ENCODE measurements at places on chromosomes 7 and 10.
A peak's percentile ranks its signal among the peaks of the same experiment; 100 is the strongest.

GRCh38 chr7:121547544-121548092, 151.5 kb upstream of the FAM3C start:
- peak; percentile 11 for DNase-seq

DNA sequence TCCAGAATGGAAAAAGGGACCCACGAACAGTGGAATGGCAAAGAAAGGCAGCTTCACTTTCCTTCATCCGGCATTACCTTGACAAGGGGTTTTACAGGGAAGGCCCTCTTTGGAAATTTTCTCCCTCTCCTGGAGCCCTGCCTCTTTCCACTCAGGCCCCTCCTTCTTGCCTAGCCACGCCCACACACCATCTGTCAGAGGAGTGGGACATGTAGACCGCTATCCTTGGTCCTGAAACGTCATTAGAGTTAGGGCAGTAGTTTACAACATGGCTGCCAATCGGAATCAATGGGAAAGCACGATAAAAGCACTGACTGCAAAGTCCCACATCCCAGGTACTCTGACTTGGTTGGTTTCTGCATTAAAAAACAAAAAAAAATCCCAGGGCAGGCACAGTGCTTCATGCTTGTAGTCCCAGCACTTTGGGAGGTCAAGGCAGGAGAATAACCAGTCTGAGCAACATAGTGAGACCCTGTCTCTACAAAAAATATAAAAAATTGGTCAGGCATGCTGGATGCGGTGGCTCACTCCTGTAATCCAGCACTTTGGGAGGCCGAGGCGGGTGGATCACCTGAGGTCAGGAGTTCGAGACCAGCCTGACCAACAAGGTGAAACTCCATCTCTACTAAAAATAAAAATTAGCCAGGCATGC, 96.4 kb downstream of the MARCHF5 start:
- DNase-seq, result no peak

DNA sequence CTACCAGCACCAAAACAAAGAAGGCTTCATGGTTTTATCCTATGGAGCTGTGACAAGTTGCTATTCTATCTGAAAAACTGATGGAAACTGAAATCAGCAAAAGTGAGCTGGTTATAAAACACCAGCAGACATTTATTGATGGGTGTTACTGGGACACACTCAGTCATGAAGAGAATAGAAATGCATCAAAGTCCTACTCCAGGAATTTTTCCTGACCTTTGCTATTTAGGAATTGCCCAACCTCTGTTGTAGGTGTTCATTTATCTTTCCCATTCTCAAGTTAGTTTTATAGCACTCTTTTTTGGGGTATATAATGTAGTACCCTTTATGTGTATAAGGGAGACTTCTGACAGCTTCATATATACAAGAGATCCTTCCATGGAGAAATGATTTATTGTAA, 533.2 kb downstream of the REEP3 start:
- no peak for DNase-seq

DNA sequence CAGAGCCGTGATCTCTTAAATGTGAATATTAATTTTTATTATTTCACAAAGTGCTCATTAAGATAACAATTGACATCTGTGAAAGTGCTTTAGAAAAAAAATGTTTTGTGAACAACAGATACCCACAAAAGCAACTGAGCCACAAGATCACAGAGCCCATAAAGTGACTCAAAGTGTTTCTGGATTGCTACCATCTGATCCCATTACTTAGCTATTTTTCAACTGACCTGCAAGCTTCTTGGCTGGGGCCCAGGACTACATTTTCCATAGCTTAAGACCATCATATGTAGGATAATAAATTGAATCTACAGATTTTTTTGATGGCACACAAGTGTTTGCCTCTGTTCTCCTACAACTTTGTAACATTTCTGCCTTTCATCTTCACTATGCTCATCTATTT, 674.4 kb downstream of the PHTF2 start:
- no peak for DNase-seq

- DNase-seq, result no peak
These were observed 15.9 kb downstream of the TMEM176B start for GRCh38 chr7:150784120-150784736.

- DNase-seq, result no peak
These were observed 54.8 kb downstream of the DAGLB start for GRCh38 chr7:6392712-6393666.

DNA sequence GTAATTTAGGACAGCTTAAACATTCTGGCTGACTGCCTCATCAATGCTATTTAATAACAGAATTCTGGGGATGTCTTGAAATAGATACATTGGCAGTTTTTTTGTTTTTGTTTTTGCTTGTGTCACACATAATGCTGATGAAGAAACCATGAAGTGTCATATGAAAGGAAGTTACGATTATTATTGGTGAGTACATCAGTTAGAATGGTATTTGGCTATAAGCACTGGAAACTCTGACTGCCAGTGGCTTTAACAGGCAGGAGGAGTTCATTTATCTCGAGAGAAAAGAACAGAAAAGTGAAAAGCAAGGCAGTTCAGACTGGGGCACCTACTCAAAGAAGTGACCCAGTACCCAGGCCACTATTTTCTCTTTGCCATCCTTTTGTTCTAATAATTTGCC, 18.1 kb downstream of the LSM8 start:
- DNase-seq, result no peak

DNA sequence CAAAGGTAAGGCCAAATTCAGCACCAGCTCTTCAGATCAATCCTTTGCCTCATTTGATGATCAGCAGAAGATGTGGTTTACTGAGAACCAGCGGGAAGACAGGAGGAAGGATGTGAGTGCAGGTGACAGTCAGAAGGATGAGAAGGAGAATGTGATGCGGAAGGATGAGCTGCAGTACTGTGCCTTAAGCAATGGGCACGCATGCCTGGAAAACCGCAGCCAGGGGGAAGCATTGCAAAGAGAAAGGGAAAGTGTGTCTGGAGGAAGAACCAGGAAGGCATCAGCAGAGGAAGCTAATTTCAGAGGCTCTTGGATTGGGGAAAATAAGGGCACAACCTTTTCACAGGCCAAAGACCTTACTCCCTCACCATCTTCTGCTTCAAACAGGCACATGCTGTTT, 25.7 kb downstream of the C10orf71 start:
- no peak for DNase-seq

DNA sequence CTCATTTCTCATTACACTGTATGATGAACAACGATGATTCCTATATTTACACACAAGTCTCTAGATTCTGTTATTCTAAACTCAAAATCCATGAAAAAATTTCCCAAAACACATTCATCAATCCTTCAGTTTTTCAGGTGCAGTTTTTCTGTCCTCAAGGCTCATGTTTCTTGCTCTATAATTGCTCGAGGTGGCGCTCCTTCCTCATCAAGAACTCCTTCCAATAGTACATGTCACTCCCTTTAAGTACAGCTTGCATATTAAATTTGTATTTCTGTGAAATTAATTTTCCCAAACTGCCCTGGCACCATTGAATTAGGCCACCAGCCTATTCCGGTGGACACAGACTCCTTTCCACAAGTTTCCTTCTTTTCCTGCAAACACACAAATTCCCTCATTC, 188.7 kb upstream of the MINDY3 start:
- no peak for DNase-seq

GRCh38 chr10:14020037-14020664, 310.6 kb downstream of the FRMD4A start:
- no peak for DNase-seq

- no peak for DNase-seq
These were observed 8.7 kb downstream of the TAF3 start for GRCh38 chr10:7826971-7827370.

DNA sequence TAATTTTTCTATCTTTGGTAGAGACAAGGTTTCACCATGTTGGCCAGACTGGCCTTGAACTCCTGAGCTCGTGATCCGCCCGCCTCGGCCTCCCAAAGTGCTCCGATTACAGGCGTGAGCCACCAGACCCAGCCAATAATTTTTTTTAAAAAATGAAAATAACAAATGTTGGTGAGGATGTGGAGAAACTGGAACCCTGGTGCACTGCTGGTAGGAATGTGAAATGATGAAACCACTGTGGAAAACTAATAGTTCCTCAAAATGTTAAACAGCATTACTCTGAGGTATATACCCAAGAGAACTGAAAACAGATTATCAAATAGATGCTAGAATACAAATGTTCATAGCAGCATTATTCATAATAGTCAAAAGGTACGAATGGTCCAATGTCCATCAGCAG, 23.0 kb upstream of the YWHAG start:
- DNase-seq, result no peak

DNA sequence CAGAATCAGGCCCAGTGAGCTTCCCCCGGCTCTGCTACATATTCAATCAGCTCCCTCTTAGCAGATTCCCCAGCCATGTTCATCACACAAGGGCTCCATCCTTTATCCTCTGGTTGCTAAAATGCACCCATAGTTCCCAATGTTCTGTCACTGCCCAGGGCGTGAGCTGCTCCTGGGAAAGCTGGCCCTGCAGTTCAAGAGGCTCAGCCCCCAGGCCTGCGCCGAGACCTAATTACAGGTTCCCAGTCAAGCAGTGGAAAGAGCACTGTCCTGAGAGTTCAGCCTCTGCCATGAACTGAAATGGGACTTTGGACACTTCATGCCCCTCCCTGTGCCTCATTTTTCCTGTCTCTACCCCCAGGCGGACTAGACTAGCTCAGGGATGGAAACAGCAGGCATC, 75.6 kb downstream of the GPR26 start:
- DNase-seq, result no peak

- no peak for DNase-seq
These were observed 577 bp downstream of the LRRC18 start for GRCh38 chr10:48938990-48939536.

GRCh38 chr10:5587151-5588079, 62.7 kb downstream of the CALML3 start:
- no peak for DNase-seq

GRCh38 chr7:35854311-35854710, 53.5 kb downstream of the SEPTIN7 start:
- no peak for DNase-seq

DNA sequence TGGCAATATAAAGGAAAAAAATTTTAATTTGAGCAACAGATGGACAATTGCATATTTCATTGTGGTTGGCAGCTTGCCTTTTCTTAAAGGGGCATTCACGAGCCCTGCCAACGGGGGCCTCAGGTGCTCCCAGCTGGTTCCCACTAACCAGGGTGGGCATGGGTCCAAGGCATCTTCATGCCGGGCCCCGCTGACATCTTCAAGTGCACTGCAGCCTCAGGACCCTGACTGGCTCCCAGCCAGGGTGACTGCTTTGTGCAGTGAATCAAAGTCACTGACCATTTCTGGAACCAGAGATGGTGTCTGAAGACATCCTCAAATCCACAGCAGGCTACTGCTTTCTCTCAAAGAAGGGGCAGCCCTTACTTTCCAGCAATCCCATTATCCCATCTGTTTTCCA, 275.2 kb upstream of the MGMT start:
- no peak for DNase-seq

DNA sequence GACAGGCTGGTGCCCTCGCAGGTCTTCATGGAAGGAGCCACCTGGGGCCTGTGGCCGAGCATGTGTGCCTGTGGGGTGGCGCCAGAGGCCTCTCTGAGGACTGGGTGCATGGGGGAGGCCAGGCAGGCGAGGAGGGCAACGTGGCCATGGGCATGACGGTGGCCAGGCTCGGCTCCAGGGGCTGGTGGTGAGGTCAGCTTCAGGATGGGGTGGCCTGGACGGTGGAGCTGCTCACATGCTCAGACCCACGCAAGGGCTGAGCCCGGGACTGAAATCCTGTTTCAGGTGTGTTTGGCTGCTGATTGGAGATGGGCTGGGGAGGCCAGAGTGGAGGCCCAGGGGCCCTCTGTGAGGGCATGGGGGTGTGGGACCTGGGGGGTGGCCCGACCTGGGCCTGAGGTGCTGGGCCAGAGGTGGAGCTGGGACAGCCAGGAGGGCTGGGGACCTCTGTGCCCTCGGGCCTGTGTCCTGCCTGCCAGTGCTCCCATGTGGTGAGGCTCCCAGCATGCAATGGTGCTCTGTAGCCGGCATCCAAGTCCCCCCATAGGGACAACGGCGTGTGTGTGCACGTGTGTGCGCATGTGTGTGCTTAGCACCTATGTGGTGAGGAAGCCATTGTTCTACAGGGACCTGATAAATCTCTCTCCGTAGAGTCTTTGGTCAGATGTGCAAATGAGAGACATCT, 71.1 kb downstream of the INPP5A start:
- DNase-seq, result peak; percentile 11

- no peak for DNase-seq
These were observed 251.7 kb upstream of the CXCL12 start for GRCh38 chr10:44636625-44637024.

DNA sequence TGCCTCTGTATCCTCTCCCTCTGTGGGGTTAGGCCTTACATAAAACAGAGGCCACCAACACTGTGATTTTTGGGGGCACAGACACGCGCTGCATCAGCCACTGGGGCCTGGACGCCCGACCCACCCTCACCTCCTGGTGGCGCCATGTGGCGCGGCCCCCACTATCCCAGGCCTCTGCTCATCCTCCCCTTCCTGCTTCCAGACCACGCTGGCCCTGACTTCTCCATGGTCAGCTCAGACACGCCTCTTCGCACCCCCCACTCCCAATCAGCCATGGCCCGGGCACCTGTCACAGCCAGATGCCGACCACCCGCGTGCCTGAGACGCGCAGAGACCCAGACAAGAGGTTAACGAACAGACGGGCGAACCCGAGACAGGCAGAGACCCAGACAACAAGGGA, 263.9 kb downstream of the ELFN1 start:
- no peak for DNase-seq

DNA sequence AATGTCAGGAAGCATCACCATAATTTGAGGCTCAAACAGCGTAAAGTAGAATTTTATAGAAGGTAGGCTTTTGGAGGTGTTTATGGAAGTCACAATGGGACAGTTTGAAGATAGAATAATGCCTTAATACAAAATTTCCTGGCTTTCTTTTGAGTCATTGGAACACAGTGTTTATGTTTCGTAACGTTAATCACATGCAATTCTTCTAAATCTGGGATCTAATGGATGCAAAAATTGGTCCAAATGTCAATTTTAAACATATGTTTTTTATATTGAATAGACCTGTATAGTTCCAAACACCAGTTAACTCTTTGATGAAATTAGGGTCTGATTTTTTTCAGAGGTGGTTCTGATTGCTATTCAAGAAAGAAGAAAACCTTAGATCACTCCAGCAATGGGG, 86.5 kb upstream of the HPS1 start:
- DNase-seq, result no peak

- no peak for DNase-seq
These were observed 479.7 kb downstream of the ATRNL1 start for GRCh38 chr10:115572740-115573455.

GRCh38 chr7:2919256-2919655, 75.1 kb upstream of the GNA12 start:
- no peak for DNase-seq

Data from GM12892 (cell line).